ENCODE measurements at places on chromosomes 16 and 17.

- no peak for DNase-seq
These were observed 436.4 kb downstream of the KCNJ18 start for GRCh38 chr17:22128723-22129122.

- no peak for DNase-seq
These were observed 17.7 kb upstream of the KCTD5 start for GRCh38 chr16:2664574-2664982.

GRCh38 chr17:1580979-1581676, 18.5 kb upstream of the PITPNA start:
- no peak for DNase-seq

GRCh38 chr17:14069251-14070021, at the start of gene COX10:
COX10 (plus strand) TSS chr17:14069504; CDS start chr17:14069606, 102 bp downstream.
- DNase-seq, result peak; percentile 80

DNA sequence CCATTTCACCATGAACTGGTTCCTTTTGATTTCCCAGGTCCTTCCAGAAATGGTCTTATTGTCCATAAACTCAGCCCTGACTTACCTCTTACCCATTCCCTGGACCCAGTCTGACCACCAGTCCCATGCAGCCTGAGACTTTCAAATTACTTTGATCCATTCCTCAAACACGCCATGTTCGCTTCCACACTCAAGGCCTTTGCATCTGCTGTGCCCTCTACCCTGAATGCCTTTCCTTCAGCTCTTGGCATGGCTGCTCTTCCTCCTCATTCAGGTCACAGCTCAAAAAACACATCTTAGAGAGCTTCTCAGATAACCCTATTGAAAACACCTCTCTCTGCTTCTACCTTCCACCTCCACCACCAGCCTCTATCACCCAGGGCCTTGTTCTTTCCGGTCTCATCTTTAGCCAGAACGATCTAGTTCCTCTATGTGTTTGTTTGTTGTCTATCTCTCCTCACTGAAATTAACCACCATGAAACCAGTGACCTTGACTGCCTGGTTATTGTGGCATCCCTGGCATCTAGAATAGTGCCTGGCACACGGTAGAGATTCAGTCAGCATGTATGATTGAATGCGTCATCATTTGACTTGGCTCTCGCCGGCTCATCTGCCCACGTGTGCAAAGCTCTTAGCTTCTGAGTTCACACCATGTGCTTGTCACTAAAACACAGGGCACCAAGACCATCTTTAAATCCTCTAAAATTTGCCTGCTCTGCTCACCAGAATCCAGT, 12.8 kb downstream of the CRYM start:
- no peak for DNase-seq

- no peak for DNase-seq
These were observed 40.3 kb upstream of the SNN start for GRCh38 chr16:11627822-11628457.

DNA sequence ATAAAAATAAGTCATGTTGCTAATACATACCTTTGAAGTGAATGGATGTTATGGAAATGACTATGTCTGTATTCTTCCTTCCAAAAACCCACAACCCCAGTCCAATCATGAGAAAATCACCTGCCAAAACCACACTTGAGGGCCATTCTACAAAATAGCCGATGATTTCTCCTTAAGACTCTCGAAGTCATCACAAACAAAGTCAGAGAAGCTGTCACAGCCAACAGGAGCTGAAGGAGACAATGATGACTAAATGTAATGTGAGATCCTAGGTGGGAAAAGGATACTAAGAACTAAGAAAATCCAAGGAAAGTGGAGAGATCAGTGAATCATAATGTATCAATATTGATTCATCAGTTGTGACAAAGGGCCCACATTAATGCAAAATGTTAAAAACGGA, 432.9 kb upstream of the DYNLRB2 start:
- no peak for DNase-seq

- DNase-seq, result no peak
These were observed 52.5 kb downstream of the TMEM114 start for GRCh38 chr16:8537691-8538342.

DNA sequence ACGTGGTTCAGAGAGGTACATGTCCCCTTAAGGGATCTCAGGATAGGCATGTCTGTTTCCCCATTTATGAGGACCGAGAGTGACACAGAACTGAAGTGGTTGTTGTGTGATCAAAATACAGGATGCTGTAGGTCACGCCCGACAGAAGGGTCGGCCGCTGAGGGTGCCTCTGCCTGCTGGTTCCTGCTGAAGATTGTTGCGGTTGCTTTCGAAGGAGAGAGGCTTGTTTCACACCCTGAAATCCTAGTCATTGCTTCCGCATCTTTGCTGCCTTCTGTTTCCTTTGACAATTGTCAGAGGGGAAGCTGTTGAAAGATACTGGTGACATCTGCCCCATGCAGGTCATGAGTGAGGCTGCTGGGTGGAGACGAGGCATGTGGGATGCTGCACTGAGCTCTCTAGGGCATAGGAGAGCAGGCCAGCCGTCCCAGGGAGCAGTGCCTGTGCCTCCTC, 3.8 kb upstream of the NAT9 start:
- DNase-seq, result peak; percentile 54

- no peak for DNase-seq
These were observed 1.1 kb upstream of the PELP1 start for GRCh38 chr17:4704991-4705390.

DNA sequence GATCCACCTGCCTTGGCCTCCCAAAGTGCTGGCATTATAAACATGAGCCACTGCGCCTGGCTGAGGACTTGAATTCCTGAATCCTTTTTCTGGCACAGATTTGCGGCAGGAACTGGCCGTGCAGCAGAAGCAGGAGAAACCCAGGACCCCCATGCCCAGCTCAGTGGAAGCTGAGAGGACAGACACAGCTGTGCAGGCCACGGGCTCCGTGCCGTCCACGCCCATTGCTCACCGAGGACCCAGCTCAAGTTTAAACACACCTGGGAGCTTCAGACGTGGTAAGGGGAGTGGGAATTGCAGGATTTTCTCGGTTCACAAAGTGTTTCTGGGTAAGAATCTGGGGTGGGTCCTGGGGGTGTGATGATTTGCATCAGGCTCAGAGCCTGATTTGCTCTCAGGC, 41.0 kb downstream of the NDE1 start:
- DNase-seq, result no peak

DNA sequence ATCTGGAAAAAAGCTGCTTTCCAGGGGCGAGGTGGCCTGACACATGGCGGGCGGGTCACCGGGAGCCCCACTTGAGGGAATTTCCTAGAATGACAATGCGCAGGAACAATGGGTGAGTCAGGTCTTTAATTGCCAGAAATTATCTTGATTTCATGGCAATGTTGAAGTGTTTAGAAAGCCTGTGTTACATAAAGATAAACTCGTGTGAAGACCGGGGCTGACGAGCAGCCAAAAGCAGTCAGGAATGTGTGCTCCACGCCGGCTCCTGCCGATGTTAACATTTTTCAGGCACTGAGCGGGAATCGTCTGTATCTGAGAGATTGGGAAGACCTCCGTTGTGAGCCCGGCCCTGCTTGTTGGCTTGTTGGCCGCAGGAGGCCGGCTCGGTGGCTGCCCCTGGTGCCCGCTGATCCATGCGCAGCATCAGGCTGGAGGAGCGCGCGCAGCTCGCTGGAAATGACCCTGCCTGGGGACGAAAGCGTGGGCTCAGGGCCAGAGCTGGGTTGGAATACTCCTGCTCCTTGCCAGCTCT, 353.1 kb downstream of the FOXL1 start:
- DNase-seq, result no peak

- no peak for DNase-seq
These were observed 126.1 kb upstream of the NUDT7 start for GRCh38 chr16:77596261-77596660.

DNA sequence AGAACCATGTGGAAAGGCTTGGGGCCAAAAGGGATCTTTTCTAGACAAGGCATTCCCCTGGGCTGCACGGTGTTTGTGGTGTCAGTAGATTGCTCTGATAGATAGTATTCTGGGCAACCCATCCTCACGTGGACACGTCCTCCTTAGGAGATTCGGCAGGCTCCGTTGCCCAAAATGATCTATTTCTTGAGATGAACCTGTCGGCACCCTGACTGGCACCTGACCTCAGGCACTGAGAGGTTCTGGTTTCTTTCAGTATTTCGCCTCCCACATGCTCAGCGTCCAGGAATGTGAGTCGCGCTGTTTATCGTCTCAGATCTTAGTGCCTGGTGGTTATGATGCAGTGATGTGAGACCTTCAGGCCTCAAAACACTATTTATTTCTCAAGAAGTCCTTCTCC, 89.7 kb downstream of the MARCHF10 start:
- no peak for DNase-seq

GRCh38 chr16:74713325-74713724, 12.7 kb upstream of the MLKL start:
- DNase-seq, result no peak

DNA sequence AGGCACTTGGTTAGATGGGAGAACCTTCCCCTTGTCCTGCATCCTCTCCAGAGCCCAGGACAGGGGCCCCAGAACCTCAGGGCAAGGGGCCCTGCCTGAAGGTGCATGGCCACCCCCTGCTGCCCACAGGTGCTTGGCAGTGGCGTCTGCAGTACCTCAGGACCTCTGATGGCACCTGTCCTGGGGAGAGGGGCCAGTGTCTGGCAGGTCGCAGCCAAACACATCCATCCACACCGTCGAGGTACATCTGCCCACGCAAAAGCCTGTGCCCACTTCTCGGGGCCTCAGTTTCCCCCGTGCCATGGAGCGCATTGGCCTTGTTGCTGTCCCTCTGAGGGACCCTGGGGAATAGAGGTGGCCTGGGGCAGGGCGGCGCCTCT, 9.3 kb downstream of the MAP2K3 start:
- DNase-seq, result no peak

GRCh38 chr16:13136901-13137300, 235.5 kb downstream of the SHISA9 start:
- no peak for DNase-seq

DNA sequence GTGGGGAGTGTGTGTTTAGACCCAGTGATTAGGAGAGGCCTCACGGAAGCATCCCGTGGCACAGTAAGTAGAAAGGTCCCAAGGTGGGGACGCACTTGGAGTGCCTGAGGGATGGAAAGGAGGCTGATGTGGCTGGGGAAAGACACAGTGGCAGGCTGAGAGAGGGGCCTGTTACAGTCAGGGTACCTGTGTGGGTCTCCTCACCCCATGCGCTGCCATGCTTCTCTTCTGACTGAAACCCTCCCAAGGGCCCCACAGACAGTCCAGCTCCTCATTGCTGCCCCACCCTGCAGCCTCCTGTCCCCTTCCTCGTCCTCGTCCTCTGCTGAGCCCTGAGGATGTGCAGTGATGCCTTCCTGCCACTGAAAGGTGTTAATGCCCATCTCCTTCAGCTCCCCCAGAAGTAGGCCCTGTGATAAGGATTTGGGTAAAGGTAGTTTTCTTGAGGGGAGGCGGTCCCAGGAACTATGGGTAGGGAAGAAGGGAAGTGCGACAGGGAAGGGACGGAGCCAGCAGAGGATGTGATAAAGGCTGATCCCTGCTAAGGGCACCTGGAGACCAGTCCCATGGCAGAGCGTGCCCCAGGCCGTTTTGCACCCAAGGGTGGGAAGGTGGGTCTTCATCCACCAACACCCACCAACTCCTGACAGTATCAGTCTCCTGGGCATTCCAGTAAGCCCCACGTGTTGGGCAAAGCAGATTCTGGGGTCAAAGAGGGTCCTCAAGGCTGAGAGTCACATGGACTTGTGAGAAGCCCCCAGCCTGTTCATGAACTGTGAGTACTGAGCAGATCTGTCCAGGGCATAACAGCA, 237.2 kb downstream of the GSG1L start:
- DNase-seq, result no peak

GRCh38 chr16:35743101-35743692, 2283.8 kb downstream of the TP53TG3F start:
- no peak for DNase-seq

- DNase-seq, result no peak
These were observed 6.4 kb downstream of the HAS3 start for GRCh38 chr16:69111876-69112230.

GRCh38 chr16:19757762-19758595, 39.9 kb downstream of the IQCK start:
- no peak for DNase-seq

DNA sequence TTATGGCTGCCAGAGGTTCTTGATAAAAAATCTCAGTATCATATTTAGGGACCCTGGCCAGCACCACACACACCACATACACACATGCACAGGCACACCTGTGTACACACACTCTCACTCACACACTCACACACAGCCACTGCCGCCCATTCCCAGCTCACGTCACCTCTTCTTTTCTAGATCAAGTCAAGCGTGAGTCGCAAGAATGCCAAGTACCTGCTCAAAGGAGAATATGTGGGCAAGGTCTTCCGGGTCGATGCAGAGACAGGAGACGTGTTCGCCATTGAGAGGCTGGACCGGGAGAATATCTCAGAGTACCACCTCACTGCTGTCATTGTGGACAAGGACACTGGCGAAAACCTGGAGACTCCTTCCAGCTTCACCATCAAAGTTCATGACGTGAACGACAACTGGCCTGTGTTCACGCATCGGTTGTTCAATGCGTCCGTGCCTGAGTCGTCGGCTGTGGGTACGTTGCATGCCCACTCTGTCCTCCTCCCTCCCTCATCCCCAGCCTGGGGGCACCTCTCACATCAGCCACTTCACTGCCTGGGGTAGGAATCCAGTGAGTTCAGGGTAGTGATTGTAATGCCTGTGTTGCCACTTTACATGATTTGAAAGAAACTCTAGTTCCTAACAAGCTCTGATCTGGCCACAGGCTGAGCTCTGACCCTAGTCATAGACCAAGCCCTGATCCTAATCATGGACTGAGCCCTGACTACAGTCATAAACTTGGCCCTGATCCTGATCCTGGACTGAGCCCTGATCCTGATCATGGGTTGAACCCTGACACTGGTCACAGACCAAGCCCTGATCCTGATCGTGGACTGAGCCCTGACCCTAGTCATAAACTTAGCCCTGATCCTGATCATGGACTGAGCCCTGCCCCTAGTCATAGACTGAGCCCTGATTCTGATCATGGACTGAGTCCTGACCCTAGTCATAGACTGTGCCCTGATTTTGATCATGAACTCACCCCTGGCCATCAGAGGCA, 20.4 kb downstream of the CDH5 start:
- no peak for DNase-seq

- no peak for DNase-seq
These were observed 37.4 kb downstream of the HIC1 start for GRCh38 chr17:2092253-2092652.

GRCh38 chr16:66416136-66416535, 11.0 kb upstream of the BEAN1 start:
- no peak for DNase-seq

DNA sequence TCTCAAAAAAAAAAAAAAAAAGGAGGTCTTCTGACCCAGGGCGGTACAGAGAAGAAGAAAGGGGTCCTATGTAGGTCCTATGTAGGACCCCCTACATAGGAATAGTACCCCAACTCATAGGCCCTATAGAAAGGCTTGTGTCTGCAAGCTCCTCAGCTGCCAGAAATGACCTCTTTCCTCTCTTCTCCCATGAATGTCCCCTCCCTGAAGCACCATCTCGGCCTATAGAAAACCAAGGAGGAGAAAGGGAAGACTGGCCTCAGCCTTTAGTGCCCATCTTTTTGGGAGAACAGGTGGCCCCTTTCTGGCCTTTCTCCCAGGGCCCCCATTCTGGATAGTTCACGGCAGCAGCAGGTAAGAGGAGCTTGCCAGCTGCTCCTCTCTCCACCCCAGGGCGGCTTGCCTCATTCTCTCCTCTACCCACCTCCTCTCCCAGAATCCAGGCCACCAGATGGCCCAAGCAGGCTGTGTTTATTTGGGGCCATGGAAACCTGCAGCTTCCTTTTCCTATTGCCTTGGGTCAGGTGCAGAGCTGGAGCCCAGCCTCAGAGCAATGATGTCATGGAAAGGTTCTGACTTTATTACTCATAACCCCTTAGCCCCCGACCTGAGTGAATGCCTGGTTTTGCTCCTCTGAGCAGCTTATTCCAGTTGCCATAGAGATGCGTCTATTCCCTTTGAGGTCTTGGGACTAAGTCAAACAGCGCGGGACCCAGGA, 1.6 kb upstream of the MRPL58 start:
- DNase-seq, result no peak
